ENCODE measurements at places on chromosomes 5 and 9. TPM values are rescaled to one million over a fixed set of nuclear protein-coding genes. Genes with fewer than 3 reads are reported as not detected.

The MEF2C gene
- total RNA-seq: 62.2 TPM

DNA sequence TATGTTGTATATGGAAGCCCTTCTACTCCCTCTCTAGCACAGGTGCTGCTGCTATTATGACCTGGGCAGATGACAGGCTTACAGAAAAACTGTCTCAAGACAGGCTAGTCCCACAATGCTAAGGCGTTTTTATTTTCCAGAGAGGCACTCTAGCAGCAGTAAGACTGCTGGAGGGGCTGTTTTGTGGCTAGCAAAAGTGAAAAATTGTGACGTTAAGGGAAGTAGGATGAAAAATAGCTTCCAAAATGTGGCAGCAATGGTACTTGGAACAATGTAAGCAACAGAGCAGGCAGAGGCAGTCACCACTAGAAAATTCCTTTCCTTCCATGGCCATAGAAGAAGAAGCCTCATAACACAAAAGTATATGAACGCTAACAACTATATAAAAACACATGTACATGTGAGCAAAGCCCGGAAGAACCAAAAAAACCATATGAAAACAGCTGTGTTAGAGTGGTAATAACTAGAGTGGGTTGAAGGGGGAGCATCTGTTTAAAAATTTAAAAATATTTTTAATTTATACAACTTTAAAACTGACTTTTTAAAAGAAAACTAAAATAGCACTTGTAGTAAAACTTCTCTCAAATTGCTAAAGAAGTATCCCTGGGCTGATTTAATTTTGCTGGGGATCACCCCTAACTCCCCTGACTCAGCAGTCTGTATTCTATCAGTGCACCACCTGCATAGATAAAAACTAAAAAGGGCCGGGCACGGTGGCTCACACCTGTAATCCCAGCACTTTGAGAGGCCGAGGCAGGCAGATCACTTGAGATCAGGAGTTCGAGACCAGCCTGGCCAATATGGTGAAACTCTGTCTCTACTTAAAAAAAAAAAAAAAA, 30.6 kb downstream of the CLINT1 start:
- no peak for DNase-seq

DNA sequence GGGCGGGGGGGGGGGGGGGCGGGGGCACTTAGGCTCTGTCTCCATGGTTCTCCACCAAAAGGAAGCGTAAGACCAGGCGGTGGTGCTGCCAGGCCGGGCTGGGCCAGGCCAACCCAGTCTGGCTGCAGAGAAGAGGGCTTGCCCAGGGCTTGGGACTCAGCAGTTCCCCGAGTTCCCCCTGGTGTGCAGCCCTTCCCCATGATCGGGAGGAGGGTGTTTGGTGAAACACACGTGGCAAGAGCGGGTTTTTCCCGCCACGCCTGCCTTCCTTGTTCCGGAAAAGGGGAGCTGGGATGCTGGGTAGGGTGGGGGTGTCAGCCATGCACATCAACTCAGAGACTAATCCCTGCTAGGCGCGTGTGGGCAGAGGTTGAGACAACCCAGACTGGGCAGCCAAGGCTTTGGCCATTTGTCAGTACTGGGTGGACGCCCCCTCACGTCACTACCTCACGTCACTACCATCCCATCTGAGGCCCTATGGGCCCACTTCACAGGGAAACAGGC, 32.9 kb downstream of the PRRX2 start:
- no peak for DNase-seq

- DNase-seq: no peak
These were observed 58.6 kb upstream of the RANBP3L start for GRCh38 chr5:36360307-36360706.

- DNase-seq: no peak
These were observed 23.4 kb downstream of the PROP1 start for GRCh38 chr5:177972613-177973012.

DNA sequence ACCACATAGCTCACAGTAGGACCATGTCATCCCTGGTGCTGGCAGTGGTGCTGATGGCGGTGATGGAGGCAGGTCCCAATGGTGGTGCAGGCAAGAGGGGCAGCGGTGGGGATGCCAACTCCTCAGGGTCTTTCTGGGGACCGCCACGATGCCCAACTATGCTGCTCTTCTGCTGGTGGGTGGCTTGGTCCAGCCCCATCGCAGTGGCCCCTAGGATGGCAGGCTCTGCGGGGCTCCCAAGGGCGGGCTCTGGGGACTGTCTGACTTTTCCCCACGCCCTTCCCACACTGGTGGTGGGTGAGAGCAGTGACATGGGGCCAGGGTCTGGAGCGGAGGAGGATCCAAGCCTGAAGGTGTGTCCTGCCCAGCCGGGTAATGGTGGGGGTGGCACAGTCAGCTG, 288.9 kb upstream of the RIOK2 start:
- DNase-seq: no peak

DNA sequence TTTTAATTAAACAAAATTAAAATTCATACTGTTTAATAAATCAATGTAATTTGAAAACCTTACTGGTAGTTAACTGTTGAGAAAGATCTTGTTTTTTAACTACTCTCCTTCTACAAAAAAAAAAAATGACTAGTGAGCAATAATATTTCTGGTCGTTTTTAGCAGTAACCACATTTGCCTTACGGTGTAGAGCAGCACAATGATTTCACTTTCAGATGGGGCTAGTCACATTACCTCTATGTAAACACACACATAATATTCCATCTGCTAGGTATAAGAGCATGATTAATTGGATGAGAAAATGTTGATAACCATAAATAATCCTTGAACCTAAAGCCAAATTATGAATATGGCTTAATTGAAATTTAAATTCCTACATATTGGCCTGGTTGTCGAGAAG, 198.1 kb downstream of the CHSY3 start:
- no peak for DNase-seq

DNA sequence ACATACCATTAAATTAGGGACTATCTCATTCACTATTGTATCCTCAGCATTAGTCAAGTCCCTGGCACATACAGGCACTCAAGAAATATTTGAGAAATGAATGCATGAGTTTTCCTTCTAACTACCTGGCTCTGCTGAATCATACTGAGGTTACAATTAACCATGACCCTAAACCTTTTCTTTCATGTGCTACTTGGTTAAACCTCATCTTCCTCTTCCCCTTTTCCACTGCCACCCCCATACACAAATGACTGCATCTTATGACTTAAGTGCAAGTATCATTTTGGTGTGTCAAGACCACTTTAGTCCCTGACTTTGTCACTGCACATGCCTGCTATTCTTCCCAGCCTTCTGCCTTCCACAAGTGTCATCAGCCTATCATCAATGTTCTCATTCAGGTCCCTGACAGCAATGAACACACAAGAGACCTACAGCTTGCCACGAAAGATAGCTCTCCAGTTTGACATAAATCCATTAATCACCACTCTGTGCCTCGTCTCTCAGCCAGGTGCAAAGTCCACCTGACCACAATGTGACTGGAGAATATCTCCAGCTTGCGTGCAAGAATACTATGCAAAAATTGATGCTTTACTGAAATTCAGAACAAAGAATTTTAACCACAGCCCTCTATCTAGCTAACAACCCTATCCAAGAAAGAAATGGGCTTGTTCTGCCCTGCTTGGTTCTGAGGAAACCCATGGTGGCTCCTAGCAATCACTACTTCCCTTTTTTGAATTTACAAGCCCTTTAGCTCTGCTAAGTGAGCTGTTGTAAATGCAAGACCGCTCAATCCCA, 74.5 kb downstream of the MAPKAP1 start:
- no peak for DNase-seq

DNA sequence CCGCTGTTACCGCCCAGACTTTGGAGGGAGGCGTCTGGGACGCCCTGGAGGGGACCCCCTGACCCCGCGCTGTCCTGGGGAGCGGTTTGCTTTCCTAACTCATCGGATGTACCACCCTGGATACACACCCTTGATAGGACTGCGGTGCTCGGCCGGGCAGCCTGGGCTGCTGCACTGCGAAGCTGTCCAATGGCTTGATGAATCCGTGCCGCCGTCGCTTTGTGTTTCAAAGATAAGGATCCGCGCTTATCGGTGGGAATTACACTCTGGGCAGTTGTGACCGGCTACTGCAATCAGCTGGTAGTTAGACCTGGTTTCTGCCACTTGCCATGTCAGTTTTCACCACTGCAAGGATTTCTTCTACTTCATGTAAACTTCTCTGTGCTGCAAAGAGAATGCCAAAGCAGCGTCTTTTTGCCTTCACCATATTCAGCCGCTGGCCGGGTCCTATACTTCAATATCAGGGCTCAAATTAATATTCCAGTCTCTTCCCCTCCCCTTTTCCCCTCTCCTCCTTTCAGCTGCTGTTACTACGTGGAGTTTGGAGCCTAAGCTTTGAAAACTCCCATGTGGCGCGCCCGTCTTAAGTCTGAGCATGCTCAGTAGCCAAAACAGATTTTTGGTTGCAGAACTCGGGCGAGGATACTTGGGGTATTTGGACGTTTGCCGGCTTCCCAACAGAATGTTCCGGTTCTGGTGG, 727 bp downstream of the SMAD5 start:
- no peak for DNase-seq

The RETREG1 gene
- 63.4 TPM for total RNA-seq

- no peak for DNase-seq
These were observed 6.9 kb upstream of the GRPEL2 start for GRCh38 chr5:149338364-149338763.

- no peak for DNase-seq
These were observed 266.4 kb upstream of the FBXL7 start for GRCh38 chr5:15233566-15233965.

DNA sequence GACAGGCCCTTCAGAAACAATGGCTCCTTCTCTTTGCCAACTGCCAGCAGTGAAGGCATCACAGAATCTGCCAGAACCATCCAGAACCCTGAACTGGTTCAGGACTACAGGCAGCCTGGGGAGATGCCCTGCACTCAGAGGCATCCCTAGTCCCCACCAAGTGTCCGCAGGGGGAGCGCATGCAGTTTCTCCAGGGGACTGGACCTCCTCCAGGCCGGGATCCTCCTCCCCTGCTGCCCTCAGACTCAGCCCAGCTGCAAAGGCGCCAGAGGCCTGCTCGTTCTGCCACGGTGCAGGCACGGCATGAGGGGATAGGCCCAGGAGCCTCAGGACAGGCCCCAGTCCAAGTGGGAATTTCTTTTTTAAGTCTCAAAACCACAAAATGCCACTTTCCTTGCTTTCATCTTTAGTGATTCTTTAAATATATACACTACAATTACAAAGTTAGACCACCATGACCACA, 72.0 kb downstream of the SEMA4D start:
- no peak for DNase-seq

DNA sequence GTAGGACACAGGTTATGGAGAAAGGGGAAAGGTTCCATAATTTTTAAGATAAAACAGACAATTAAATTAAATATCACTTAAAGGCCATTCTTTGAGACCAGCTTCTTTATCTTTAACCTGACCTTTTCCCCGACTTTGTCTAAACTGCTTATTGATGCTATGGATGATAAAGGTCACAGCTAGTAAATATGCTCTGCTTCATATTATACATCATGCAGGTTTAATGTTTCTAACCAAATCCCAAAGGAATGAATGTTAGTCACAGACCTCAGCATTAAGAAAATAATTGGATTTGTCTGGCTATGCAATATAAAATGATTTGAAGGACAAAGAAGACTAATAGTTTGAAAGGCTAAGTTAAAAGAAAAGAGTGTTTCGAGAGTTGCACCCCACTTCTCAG, 147.6 kb downstream of the ST8SIA4 start:
- no peak for DNase-seq

DNA sequence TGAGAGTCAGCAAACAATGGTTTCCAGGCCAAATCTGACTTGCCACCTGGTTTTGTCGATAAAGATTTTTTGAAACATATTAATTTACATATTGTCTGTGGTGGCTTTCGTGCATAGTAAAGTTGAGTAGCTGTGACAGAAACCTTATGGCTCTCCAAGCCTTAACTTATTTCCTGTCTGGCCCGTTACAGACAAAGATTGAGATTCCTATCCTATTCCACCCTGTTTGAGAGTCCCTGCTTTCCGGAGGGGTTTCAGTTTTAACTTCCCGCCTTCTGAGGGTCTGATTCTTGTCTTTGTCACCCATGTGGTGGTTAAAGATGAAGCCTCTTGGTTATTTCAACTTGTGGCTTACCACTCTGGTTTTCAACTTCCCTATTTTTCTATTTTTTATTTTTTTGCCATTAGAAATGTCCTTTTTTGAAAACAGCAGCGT, 11.4 kb downstream of the OTULIN start:
- DNase-seq: no peak

GRCh38 chr9:4983601-4984165, 1.4 kb upstream of the JAK2 start:
- DNase-seq: no peak

DNA sequence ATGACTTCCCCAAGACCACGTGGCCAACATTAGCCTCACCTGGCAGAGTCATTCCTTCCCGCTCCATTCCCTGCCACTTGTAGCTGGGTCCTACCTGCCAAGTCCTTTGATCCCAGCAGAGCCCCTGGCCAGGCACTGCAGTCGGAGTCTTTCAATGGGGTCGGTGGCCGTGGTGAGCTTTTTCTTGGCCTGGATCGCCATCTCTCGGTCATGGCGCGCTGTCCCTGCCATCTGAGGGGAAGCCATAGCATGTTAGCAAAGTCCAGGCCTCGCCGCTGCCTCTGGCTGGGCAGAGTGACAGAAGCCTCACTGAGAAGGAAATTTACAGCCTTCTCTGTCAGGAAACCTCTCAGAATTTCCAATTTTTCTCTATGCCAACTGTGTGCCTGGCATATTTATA, 17.5 kb downstream of the CAPSL start:
- no peak for DNase-seq

DNA sequence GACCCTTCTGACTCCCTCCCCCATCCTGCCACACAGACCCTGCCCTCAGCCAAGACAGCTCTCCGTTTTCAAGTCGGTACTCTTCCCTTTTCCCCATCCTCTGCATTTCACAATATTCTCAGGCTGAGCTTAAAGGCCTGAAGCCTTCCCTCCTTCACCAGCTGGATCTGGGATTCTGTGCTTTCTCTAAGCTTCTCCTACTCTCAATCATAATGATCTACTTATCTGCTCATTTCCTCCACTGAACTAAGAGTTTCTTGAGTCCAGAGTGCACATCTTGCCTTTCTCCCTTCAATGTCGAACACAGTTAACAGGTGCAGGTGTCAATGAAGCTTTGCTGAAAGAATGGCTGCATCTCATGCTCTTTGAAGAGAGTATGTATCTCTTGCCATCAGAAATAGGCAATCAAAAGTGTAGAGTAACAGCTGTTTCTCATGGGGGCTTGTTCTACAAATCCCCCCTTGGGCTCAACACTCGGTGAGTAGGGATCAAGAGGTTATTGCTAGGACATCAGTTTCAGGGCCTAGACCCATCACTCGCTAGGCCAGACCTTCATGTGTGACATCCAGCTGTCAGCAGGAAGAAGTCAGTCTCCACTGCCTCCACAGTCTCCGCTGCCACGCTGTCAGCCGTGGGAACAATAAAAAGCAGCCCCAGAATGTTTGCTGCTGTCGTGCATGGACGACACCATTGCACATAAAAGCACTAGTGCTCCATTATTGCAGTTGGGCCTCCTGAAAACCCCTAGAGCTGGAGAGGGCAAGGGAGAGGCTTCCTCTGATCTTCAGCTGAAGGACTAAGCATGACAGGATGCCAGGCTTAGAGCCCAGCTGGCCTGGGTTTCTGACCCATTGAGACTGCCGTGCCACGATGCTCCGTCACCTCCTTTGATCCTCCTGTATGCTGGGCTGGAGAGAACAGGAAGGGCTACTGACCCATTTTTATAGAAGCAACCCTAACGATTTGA, 23.7 kb downstream of the TRAF1 start:
- DNase-seq: no peak

GRCh38 chr9:3793971-3794383, 268.2 kb upstream of the RFX3 start:
- no peak for DNase-seq

GRCh38 chr9:131762356-131762932, 22.6 kb upstream of the RAPGEF1 start:
- no peak for DNase-seq
